B cell (primary cell): ENCODE measurements at places on chromosomes 1 and 21.
A peak's percentile ranks its signal among the peaks of the same experiment; 100 is the strongest.

DNA sequence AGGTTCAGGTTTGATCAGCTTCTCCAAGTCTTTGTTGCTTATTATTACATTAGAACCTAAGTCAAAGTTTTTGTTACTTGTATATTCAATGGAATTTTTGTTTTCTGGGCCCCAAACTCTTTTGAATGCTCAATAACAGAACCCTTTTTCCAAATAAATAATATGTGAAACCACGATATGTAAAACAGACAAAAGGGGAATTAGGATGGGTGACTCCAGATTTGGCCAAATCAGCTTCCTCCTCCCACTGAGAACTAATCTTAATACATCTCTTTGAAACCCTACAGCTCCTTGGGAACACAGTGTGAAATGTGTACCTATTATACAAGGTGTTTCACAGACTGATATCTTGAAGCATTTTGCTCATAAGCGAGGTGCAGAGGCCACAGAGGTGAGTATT lies 67.0 kb upstream of the TNFSF18 start:
- no peak for DNase-seq

DNA sequence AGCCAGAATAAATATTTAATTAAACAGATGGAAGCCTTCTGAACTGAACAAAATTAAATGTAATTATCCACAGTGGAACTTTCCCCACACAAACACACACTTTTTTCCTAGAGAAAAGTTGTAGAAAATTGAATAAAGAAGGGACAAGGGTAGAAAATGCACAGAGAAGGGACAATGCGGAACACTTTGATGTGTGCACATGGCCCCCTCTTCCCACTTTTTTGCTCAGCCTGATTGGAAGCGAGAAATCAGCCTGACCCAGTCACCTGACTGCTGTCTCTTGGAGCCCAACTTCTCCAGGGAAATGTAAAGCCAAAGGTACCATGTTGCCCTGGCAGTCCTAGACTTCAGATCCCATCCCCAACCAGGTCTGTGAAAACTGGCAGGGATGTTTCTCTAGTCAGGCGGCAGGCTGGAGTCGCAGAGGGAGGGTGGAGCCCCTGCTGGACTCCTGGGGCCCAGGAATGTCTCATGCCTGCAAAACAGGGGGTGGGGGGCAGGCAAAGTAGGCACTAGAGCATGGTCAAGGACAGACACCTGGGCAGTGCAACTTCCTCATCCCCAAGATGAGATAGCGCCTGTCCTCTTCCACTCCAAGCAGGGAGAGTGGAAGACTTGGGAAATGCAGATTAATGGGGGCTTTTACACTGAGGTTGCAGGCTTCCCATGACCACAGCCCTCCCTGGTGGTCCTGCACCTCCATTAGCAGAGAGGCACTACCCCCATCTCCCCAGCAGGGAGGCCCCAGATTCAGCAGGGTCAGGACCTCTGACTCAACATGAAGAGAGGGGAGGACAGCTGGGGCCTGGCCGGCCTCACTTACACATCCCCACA lies 2.8 kb downstream of the CERS2 start:
- DNase-seq: no peak

DNA sequence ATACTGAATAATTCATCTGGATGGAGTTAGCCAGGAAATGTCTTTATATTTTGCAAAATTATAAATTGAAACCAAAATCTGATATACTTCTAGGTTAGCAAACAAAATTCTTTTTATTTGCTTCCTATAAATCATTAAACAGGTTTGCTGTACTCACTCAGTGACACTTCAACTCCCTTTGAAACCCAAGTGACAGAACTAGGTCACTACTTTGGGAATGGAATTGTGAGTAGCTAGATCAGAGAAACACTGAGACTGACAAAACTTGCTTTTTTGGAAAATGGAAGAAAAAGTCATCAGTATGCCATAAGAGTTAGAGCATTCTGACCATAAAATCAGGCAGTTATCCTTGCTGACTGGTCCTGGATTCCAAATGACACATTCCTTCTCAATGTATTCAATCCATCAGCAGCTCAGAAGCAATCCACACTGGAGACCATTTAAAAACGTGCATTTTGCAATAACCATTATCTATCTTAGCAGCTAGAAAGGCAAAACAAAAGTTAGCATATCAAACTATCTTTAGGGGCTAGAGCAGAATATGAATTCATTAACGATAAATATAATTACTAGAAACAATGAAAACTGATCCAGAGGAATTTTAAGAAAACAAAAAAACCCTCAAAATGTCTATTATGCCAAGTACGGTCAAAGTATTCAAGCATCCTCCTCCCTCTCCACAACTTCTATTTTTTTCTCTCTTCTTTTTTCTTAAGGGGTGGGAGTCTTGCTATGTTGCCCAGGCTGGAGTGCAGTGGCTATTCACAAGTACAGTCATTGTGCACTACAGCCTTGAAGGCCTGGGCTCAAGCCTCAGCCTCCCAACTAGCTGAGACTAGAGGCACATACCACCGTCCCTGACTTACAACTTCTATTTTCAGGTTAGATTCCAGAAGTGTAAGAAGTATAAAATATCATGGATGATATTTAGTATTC lies 60.1 kb downstream of the HNRNPR start:
- DNase-seq: no peak

DNA sequence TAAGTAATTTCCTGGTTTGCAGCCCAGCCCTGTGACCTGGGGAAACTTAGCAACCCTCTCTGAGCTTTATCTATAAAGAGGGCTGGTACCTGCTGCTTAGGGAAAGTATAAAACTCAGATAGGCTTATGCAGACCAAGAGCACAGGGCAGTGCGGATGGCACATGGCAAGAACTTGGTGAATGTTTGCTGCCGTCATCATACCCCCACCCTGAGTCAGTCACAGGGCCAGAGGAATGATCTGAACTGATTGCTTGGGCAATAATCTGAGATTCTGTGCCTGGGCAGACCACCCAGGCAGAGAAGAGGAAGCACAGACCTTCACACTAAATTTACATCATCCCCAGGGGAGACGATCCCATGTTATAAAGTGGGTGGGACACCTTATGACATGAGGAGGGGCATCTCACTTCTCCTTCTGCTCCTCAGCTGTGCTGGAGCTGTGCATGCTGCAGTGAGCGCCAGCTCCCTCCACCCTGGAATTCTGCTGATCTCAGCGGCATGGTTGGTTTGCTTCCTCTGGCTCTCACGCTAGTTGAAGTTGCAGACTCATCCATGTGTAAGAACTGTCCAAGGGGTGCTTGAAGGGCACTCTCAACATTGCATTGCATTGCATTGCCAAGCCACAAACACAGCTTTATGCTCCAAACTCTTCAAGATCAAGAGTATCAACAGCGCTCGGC lies 197.1 kb downstream of the AJAP1 start:
- DNase-seq: no peak

GRCh38 chr1:11098931-11099309 lies 749 bp downstream of the EXOSC10 start:
- no peak for DNase-seq

DNA sequence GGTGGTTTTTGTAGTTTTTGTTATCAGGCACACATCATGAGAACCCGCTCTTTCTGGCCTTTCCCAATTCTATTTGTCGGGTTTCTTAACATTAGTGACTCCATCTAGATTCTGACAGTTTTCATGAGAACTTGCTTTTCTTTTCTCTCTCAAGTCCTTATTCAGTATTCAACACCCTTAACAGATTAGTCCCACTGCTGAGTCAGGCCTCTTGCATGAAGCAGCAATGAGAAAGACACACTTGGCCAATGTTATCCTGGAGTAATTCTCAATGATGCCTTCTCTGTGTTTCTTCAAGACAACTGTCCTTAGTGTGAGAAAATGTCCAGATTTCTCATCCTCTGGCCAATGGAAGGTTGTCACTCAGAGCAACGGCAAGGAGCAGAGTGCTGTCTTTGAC lies 11.3 kb downstream of the FMO2 start:
- no peak for DNase-seq

DNA sequence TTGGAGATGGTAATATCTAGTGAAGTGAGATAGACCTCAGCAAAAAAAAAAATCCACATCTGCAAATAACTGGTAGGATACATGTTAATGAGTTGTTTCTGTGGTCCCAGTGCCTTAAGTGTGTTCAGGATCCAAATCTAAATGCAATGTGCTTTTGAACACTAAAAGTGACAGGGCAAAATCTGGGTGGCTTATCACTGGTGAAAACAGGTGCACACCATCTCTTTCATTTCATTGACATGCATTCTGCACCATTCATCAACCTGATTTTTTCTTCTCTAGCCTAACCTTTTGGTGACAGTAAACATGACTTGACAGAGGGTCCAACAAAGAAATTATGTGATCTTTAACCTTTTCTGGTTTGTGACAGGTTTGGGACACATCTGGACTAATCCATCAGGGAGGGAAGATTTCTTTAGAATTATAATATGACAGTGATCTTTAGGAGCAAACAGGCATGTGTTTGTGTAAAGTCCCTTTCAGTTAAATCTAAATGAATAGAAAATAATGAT lies 201.6 kb upstream of the NEGR1 start:
- no peak for DNase-seq

DNA sequence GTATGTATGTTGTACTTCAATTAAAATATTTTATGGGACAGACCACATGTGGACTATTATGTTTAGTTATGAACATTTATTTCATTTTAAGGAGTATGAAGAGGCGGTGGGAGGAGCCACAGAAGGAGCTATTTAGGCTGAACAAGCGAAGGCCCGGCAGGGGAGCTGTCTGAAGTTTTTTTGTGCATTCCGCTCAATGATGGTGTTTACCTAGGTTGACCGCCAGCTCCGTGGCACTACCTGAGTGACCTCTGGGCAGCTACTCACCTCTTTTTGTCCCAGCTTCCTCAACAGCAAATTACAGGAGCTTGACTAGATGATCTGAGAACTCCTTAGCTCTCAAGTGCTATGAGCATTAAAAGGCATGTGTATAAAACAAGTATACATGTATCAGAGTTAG lies 32.7 kb upstream of the C1orf198 start:
- DNase-seq: no peak

GRCh38 chr1:244205906-244206305 lies 154.8 kb downstream of the ZBTB18 start:
- DNase-seq: no peak

DNA sequence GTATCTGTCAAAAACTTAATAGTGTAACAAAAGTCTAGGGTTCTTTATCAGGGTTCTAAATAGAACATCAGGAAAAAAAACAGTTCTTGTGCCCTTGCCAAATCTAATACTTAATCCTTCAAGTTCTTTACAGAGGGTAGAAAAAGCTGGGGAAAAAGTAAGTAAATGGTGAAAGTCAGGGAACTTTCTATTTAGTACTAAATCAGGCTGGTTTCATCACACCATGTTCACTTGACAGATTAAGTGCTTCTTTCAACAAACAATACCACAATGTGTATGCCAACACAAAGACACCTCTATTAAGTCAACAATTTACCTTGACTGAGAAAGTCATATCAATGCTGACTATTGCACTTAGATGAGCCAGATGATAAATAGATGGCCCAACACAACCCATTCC lies 9.7 kb downstream of the DBT start:
- DNase-seq: no peak

GRCh38 chr1:228141226-228142044 lies 1.4 kb downstream of the GUK1 start:
- DNase-seq: peak; percentile 24

- no peak for DNase-seq
These were observed 14.9 kb downstream of the A3GALT2 start for GRCh38 chr1:33305816-33306652.

GRCh38 chr1:46533179-46533864 lies 18.1 kb downstream of the KNCN start:
- DNase-seq: peak; percentile 48

DNA sequence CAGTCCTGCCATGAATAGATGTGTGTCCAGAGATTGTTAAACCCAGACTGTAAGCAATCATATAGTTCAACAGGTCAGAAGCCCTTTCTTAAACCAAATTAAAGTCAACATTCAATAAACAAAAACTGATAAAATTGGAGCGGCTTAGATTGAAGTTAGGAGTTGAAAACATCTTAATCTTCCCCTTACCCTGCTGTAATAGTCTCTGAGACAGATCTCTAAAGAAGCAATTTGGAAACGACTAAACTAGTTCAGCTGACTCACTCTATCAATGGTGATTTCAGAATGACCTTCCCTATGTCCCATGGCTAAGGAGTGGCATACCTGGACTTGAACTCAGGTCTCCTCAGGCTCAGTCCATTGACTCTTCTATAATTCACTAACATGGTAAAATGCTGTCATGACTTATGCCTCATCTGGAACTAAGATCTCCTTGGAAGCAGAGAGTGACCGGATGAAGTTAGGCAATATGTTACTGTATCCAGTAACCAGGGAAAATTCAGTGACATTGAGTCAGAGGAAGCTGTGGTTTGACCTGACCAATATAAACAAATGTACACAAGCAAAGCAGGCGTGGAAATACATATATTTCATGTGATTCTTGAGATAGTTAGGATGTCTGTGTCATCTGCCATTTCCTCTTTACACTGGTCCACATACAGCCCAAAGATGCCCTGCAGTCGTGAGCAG lies 30.1 kb downstream of the SGIP1 start:
- no peak for DNase-seq

DNA sequence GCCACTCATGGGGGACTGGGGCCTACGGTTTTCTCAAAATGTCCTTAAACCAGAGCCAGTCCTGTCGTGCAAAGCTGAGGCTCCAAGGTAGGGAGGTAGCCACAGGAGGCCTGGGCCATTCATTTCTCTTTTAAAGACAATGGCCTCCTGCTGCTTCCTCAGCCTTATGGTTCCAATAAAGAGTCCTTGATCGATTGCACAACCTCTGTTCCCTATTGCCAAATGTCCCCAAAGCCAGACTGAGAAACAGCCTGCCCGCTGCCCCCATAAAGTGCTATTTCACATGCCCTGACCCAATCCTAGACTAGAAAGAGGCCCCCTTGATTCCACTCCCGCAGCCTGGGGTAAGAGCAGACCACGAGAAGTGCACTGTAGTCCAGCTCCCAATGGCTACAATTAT lies 166.7 kb downstream of the CLIC6 start:
- DNase-seq: no peak

GRCh38 chr1:91916811-91917460 lies 31.0 kb upstream of the TGFBR3 start:
- DNase-seq: no peak

DNA sequence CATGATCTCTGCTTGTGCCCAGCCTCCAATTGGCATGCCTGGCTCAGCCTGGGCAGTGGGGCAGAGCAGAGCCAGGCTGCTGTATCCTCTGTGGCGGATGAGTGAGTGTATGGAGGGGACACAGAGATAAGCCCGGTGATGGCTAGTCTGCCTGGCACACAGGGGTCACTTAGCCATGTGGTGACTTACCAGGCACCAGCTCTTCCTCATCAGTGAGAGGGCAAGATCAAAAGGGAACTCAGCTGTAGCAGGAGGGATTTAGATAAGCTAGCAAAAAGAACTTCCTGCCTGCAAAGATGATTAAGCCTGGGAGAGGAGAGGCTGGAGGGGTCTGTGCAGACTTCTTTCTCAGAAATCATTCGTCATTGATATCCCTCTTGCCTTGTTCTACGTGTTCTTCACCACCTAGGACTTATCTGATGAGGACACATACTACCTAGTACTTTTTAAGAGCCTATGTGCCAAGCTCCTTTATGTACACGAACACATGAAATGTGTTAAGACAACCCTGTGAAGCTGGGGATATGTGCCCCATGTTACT lies 7.9 kb downstream of the KIF21B start:
- no peak for DNase-seq

- DNase-seq: peak; percentile 27
These were observed 4.9 kb downstream of the ARID1A start for GRCh38 chr1:26700711-26701110.
